ENCODE measurements at places on chromosomes 4 and X.

DNA sequence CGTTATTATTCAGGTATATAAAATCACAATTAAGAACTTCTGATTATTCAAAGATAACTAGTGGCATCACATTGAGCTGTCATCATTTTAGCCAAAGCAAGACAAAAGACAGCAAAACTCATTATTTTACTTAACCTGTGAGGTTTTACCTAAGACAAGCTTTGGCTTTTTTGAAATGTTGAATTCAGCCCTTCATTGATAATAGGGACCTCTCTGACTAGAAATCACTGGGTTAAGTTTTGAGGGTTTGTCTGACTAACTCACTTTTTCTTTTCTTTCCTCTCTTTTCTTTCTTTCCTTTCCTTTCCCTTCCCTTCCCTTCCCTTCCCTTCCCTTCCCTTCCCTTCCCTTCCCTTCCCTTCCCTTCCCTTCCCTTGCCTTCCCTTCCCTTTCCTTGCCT, 244.2 kb downstream of the GRXCR1 start:
- DNase-seq: no peak

DNA sequence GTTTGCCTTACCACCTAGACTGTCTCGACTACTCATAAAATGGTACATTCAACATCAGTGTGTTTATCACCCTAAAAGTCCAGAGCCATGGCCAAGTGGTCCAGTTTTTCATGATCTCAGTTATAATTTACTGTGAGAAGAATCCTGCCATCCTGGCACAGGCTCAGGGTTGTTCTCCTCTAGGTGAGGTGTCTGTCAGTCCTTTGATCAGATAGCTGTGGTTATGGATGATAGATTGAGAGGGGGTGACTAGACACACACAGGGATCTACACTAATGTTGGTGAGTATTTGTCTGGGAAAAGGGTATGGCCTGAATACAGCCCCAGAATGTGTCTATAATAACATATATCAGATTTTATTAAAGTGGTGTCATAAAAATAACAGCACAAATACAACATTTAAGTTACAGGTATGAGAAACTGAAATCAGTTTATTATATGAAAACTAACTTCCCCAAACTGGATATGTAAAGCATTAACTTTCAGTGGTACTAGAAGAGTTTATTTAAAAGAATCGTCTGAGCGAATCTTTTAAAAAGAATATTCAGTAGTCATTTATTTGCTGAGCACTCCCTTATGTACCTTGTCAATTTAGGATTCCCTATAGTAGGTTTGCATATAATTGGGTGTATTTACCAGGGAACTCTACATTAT, 93.3 kb downstream of the STIM2 start:
- no peak for DNase-seq

GRCh38 chr4:174365018-174365587, 81.4 kb downstream of the CEP44 start:
- no peak for DNase-seq

DNA sequence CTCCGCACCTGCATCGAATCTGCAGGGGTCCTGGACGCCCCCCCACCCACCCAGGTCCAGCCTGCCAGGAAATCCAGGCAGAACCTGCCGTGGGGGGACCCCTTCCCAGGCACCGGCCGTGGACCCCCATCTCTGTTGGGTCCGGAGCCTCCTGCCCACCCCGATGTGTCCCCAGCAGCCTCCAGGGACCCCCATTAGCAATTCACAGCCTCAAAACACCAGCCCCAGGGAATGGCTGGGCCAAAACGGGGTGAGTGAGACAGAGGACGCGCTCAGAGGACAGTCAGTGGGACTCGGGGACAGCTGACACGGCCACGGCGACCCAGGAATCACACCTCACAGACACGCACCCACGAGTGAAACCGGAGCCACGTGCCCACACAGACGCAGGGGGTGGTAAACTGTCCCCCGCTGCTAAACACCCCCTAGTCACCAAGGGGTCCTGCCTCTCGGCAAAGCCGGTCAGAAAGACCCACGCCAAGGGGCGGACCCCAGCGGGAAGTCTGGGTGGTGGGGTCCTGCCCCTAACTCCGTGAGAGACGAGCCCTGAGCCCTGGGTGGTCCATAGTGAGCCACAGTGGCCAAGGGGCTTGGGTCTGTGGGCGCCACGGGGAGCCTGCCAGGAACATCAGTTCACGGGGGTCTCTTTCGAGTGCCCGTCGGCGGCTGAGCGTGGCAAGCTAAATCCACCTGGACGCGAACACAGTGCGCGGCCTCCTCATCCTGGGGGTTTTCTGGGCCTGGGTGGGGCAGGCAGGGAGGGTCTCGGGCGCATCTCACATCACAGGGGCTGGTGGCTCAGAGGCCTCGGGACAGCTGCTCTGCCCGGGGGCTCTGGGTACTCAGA, 126.5 kb upstream of the NKX1-1 start:
- DNase-seq: no peak

GRCh38 chr4:21134994-21135393, 434.7 kb downstream of the PACRGL start:
- no peak for DNase-seq

GRCh38 chr4:26751838-26752237, 108.8 kb upstream of the STIM2 start:
- no peak for DNase-seq

DNA sequence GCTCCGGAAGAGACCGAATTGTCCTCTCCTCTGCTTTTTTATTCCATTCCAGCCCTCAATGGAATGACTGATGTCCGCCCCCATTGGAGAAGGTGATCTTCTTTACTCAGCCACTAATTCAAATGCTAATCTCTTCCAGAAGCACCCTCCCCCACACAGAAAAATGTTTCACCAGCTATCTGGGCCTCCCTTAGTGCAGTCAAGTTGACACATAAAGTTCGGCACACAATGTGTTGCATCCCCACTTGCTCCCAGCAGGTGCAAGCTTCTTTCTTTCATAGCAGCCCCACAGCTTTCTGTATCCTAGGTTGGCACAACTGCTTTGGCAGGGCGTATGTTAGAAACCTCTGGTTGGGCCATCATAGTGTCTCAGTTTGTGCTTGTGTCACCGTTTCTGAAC, 73.3 kb upstream of the TLR3 start:
- no peak for DNase-seq

GRCh38 chr4:88503344-88503743, 20.2 kb downstream of the PYURF start:
- DNase-seq: no peak

GRCh38 chrX:150774798-150775568, 81.8 kb downstream of the MTMR1 start:
- no peak for DNase-seq

- no peak for DNase-seq
Observed at GRCh38 chr4:112023402-112023950, 121.8 kb upstream of the FAM241A start.

DNA sequence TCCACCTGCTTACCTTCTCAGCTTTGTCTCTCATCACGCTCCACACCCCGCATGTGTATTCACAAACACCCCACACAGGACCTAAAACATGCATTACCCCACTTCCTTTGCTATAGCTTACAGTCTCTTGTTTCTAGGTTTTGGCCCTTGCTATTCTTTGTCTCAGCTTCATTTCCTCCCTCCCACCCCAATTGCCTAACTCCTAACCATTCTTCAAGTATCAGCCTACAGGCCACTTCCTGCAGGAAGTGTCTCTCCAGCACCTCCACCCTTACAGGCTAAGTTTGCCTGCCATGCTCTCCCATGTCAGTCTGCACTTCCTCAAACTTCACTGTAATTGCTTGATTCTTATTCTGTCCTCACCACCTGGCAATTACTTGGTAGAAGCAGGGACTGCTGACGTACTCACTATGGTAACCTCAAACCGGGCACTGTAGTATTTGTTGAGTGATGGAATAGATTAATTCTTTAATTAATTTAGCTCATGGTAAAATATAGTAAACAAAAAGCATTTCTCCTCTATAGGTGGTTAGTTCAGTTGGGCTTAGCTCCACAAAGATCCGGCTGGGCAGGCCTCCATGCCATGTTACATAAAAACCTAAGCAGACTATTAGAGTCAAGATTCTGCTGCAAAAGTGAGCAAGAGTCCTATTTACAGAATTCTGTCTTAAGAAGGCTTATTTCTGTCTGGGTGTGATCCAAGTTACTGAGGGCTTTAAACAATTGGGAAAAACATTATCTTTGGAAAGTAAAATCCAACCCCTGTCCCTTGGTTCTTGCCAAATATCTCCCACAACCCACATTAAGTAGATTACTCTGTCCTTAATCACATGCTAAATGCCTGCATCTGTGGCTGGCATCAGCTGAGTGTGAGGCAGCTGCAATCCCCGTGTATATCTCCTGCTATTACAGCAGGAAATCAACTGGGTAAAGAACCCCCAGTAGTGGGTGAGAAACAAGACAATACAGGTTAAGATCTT, 124.7 kb upstream of the CPEB2 start:
- DNase-seq: no peak

Measured in stimulated activated CD8-positive, alpha-beta memory T cell treated with anti-CD3 and anti-CD28 coated beads, Interleukin-15, amount 100 ng/mL, for 24 hours (primary cell).